CD4-positive, alpha-beta T cell treated with Interleukin-12 subunit alpha and Interleukin-12 subunit beta, for 1 hour (primary cell): ENCODE measurements at places on chromosomes 2 and 18.

DNA sequence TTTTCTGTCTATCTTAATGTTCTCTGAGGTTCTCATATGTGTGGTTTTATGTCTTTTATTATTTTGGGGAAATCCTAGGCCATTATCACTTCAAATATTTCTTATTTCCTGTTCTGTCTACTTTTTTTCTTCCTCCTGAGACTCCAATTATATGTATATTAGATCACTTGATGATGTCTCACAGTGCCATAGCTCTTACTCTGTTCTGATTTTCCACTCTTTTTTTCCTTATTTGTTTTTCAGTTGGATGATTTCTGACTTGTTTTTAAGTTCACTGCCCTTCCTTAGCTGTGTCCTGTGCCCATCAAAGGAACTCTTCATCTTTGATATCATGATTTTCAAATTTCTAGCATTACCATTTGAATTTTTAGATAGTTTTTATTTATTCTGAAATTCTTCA, 24.1 kb downstream of the FAM228B start:
- DNase-seq, result no peak

GRCh38 chr18:1976484-1976883, 594.8 kb downstream of the METTL4 start:
- no peak for DNase-seq

DNA sequence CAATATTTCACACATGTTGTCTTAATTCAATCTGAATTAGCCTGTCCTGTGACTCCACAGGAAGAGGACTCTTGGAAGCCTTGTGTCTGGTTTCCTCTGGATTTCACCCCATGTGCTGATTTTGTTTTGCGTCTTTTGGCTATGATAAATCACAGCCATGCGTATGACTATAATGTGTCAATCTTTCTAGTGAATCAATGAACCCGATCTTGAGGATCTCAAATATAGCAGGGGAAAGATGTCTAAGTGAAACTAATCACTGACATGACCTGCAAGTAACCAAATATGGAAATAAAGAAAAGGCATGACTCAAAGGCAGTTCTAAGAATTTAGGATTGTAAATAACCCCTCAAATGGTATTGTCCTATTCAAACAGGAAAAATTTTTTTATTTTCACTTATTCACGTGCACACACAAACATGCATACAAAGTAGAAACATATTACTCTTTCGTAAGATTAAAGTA, 8.2 kb downstream of the WDFY1 start:
- no peak for DNase-seq

DNA sequence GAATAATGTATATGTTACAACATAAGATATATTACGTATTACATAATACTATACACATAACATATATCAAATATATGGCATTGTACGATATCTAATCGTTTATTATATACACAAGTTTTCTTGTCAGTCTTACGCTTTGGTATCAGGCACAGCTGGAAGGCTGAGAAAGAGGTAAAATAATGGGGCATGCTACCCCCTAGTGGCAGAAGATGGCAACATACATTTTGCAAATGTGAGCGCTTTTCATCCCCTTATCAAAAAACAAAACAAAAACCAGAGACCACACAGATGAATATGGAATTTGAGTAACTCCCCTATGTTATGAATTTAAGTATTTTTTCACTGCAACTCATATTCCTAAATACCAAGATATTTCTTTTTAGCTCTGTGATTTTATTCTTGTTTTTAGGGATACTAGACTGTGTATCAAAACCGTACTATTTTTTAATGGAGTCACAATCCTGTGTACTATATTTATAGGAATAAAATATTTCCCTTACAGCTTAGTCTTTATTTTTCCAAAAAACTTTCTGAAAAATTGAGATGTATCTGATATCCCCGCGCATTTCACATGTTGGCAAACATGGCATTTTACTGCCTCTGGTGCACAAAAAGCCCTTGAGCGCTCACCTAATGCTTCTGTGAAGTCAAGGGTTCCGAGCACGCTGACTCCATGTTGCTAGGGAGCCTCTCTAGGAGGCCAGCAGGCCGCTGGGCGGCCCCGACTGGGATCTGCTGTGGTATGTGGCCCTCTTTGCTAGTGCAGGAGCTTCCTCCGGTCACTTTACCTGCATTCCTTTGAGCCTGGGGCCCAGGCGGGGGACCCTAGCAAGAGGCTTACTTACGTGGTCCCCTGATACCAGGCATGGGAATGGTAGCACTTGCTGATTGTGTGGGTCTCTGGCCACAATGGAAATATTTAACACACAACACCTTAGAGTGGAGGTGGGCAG, 62.5 kb downstream of the SLC4A3 start:
- DNase-seq, result peak; percentile 48

DNA sequence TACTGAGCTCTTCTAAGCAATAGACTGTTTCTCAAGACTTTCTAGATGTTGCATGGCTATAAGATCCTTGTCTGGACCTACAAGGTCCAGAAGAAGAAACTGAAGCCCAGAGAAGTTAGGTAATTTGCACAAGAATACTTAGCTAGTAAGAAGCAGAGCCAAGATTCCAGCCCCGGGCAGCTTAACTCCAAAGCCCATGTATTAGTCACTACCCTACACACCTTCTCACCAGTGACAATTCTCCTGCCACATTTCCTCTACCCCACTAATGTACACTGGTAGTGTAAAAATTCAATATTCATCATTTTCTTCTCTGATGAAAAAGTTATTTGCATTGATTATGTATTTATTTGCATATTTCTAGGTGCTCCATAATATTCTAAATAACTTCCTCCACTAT, 95.5 kb upstream of the CREB1 start:
- DNase-seq, result no peak

GRCh38 chr2:24404491-24404921, 44.2 kb upstream of the ITSN2 start:
- no peak for DNase-seq

DNA sequence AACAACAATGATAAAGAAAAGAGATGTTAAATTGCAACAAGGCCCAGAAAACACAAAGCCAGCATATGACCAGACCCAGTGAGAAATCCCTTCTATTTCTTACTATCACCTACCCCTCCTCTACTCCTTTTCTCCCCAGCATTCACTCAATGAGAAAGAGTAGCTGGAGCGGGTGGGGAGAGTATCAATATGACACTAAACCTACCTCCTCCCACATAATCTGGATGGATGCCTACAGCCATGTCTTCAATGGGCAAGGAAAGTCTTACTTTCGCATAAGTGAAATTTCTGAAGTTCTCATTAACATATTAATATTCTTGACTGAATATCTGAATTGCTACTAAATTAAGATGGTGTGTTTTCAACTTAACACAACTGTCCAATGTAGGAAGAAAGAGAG, 78.2 kb downstream of the AFF3 start:
- DNase-seq, result no peak

GRCh38 chr18:26460449-26461091, 87.8 kb downstream of the KCTD1 start:
- DNase-seq, result no peak

DNA sequence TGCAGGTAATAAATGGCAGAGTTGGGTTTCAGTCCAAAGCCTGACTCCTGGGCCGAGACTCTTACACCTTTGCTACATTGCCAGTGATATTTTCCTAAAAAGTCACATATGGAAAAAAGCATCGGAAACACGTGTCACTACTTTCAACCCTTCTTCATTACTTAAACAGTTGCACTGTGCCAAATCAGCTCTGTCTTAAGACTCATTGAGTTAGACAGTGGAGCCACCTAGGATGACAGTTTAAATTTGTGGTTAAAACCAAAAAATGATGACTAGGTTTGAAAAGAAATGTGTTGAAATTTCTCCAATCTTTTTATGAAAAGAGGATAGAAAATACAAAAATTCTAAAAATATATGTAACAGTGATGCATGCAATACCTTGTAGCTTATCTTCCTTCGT, 97.5 kb downstream of the TMEM247 start:
- DNase-seq, result no peak

DNA sequence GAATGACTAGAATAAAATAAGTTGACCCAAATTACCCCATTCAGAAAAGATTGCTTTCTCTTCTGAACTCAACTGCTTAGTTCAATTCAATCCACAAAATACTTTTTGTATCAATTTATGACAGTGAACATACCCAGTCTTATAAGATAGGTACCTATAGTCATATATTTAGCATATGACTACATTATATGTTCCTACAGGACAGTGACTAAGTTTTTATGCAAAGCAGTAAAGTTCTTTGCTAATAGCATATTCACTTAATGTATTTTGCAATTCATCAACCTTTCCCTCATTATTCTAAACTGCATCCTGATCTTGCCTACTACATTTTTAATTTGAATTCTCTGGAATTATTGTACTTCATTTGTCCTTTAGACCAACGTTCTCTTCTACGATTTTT, 30.3 kb upstream of the C2orf15 start:
- DNase-seq, result no peak

GRCh38 chr2:66324909-66325528, 109.9 kb upstream of the MEIS1 start:
- DNase-seq, result no peak

DNA sequence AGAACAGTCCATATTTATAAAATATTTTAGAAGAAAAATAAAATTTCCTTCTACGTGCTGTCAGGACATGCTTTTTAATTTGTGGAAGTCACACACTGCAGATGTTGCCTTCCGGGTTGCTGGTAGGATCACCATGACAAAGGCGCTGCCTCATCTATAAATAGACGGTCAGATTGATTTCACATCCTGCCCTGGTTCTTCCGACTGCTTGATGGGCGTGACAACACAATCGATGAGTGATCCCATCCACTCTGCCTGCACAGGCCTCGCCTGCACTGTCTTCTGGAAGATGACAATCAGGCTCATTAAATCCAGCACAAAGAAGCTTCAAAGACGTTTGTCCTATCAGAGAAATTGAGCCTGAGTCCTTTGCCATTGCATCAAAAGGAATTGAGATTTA, 318.9 kb upstream of the TRIB2 start:
- no peak for DNase-seq

DNA sequence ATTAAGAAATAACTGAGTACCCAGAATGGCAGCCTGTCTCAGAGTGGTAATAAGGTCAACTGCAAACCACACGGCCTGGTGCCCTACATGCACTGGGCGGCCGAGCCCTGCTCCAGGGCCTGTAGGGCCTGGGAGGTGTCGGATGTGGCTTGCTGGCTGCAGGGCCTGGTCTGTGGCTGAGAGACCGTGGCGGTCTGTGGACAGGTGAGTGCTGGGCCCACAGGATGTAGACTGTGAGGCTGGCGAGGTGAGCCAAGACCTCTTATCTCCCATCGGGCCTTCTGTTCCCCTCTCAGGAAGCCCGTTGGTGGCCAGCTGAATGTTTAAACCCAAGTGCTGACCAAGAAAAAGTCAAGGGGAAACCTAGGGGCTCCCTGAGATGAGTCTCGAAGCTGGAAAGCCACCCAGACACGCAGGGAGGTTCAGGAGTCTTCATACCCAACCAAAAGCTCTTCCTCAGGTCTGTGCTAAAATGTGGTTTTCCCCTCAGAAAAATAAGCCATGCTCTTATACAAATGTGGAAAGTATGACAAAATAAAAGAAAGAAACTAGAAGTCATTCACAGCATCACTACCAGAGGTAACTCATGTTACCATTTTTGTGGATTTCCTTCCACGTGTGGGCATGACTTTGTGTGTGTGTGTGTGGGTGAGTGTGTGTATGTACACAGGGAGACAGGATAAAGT, 47.7 kb upstream of the CTDP1 start:
- DNase-seq, result no peak

- DNase-seq, result peak; percentile 39
Observed at GRCh38 chr18:77133835-77134496, 1.4 kb upstream of the MBP start.

GRCh38 chr18:47969816-47970215, 39.4 kb upstream of the SMAD2 start:
- no peak for DNase-seq

DNA sequence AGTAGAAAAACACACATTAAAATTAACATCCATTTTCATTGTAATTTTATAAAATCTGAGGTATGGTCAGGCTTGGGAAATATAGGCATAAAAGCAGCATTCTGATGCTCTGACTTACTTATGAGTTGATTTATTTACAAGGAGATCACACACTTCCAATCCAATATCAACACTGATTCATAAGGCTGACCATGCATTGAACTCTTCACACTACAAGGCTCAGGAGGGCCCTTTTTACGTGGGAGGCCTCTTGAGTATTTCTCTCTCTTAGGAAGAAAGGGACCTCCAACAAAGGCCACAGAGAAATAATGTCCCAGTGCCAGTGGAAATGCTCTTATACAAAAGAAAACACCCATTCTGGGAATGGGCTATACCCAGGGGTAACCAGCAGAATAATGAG, 222.8 kb downstream of the NAPG start:
- DNase-seq, result no peak

GRCh38 chr18:58195278-58195765, 151.3 kb downstream of the NEDD4L start:
- DNase-seq, result peak; percentile 15

GRCh38 chr2:19214682-19215391, 143.6 kb downstream of the OSR1 start:
- no peak for DNase-seq

DNA sequence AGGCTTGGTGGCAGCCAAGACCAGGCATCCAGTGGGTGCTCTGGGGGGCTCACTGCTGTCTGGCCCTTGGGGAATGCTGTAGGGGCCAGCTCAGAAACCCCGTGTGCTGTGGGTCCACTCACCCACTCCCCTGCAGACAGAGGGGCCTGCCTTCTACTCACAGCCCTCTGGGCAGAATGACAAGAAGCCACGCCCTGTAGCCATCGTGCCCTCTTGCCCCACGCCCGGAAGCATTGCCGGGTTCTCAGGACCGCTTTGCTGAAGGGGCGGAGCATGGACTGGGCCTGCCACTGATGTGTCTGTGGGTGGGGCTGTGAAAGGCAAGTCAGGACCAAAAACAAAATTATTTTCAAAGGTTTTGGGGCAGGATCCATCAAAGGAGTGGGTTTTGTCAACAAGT, 27.8 kb downstream of the GLI2 start:
- no peak for DNase-seq

DNA sequence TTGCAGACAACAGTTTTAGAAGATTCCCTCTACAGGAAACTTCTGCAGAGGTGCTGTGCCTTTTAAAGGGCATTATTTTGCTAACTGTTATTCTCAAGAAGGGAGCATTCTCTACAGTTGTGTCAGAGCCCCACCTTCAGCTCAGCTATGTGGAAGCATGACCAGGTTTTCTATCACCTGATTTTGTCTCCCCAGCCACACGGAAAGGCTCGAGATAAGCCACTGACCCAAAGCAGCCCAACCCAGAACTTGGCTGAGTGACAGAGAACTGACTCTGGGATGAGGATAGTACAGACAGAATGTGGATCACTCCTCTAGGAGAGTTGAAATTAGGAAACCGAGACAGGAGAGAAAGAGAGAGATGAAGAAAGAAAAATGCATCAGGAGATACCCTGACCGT, 10.7 kb downstream of the COL4A4 start:
- DNase-seq, result no peak
